Mesothelial cell of epicardium (in vitro differentiated cells): ENCODE measurements at places on chromosomes 3 and 15. TPM values are rescaled to one million over a fixed set of nuclear protein-coding genes. Genes with fewer than 3 reads are reported as not detected.

- no peaks in the 10 kb centered on the region for H3K36me3 ChIP-seq
- H3K4me1 ChIP-seq = peaks cover 12% of the 10 kb centered on the region
- no peak for DNase-seq
- H3K27me3 ChIP-seq = no peaks in the 10 kb centered on the region
- no peak overlapping the region for H3K27ac ChIP-seq
These were observed 193.3 kb upstream of the PROK2 start for GRCh38 chr3:71978150-71978721.

Gene GRM2
- total RNA-seq = 0.66 to 1.0 TPM (median 0.98 TPM) in 3 replicates

DNA sequence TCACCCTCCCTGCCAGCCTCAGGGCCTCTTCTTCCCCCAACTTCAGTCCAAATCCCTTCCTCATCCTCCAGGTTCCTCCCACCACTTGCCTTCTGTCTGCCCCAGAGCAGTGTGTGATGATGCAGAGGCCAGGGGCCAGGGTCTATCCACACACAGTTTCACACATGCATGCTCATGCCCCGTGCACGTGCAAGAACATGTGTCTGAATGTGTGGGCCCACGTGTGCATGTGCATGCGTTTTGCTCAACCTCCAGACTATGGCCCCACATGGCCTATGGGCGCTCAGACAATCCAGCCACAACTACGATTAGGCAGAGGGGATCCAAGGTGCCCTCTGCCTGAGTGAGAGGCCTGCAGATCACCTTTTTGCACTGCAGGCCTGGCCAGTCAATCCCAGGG is 32.3 kb upstream of the SLC6A1 start:
- H3K4me3 ChIP-seq = no peak overlapping the region
- no peak for DNase-seq
- peaks cover 54% of the 10 kb centered on the region for H3K27me3 ChIP-seq
- H3K27ac ChIP-seq = no peak overlapping the region
- no peaks in the 10 kb centered on the region for H3K36me3 ChIP-seq

DNA sequence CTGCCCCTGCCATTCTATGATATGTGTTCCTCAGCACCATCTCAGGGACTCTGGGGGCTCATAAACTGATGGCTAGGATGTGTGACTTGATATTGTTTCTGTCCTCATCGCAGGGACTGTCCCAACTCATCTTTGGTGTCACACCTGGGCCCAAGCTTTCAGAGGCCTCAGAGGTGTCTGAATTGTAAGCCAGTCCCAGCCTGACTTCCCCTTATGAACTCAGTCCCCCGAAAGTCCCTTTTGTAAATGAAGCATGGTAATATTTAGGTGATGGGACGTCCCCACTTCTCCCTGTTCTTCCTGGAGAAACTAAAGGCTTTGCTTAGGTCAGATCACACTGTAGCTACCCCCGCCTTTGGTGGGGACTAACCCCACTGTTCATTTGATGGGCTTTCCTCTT is 142.4 kb upstream of the TLE3 start:
- no peak overlapping the region for H3K27ac ChIP-seq
- peaks cover 32% of the 10 kb centered on the region for H3K4me1 ChIP-seq
- H3K27me3 ChIP-seq = peaks cover 7% of the 10 kb centered on the region
- no peaks in the 10 kb centered on the region for H3K36me3 ChIP-seq
- no peak overlapping the region for H3K4me3 ChIP-seq

Gene ELL3
- 0.69 to 1.2 TPM (median 0.90 TPM) in 3 replicates for total RNA-seq

- no peak for DNase-seq
- peaks cover 12% of the 10 kb centered on the region for H3K4me1 ChIP-seq
- no peak overlapping the region for H3K4me3 ChIP-seq
- H3K27me3 ChIP-seq = peaks cover 7% of the 10 kb centered on the region
- no peak overlapping the region for H3K27ac ChIP-seq
These were observed 14.1 kb upstream of the SHF start for GRCh38 chr15:45201869-45202268.

Gene CPB1
- total RNA-seq = 11.5 to 16.2 TPM (median 11.9 TPM) in 3 replicates

Gene ARID3B
- 18.0 to 22.1 TPM (median 19.6 TPM) in 3 replicates for total RNA-seq
